ENCODE measurements at places on chromosomes 5 and 9.

GRCh38 chr5:32326216-32326772 is 13.6 kb upstream of the MTMR12 start:
- DNase-seq, result no peak

- no peak for DNase-seq
These were observed 1.6 kb upstream of the DNAJC21 start for GRCh38 chr5:34927785-34928184.

DNA sequence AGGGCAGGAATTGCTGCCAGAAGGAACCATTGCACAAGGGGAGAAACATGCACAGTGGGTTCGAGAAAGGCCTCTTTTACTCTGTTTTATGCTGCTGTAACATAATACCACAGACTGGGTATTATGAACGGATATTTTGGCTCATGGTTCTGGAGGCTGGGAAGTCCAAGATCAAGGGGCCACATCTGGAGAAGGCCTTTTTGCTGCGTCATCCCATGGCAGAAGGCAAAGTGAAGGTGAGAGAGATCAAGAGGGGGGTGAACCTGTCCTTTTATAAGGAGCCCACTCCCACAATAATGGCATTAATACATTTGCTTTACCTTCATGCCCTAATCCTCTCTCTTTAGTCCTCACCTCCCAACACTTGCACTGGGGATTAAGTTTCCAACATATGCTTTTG is 136.9 kb upstream of the ALDH1B1 start:
- DNase-seq, result no peak

DNA sequence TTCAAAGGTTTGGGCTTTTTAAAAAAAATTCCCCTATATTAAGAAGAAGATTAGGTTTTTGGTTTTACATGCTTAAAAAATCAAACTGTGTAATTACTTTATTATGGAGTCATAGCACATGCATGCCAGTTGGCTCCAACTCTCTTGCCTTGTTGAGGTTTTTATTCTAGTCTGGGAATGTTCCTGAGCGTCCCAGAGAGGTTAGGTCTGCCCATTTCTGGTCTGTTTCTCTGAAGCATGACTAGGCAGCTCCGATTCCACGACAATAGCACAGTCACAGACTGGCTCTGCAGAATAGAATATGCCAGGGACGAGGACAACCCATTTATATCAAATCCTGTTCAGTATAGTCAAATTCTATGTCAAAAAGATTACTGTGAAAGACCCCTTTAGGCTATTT is 217.0 kb downstream of the PCSK5 start:
- DNase-seq, result no peak

DNA sequence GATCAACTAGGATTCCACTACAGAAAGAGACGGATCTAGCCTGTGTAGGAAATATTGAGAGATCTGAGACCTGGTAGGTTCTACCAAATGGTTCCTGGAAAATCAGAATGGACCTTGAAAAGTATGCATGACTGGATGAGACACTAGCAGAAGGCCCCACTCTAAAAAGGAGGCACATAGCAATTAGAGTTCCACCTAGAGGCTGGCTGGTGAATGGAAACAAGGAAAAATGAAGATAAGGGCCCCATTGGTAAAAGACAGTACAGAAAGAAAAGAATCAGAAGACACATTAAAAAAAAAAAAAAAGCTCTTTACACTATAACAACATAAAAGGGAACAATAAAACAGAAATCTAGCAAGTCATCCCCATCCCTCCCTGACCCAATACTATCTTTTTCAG is 518.5 kb downstream of the NR2F1-AS1 start:
- DNase-seq, result no peak

DNA sequence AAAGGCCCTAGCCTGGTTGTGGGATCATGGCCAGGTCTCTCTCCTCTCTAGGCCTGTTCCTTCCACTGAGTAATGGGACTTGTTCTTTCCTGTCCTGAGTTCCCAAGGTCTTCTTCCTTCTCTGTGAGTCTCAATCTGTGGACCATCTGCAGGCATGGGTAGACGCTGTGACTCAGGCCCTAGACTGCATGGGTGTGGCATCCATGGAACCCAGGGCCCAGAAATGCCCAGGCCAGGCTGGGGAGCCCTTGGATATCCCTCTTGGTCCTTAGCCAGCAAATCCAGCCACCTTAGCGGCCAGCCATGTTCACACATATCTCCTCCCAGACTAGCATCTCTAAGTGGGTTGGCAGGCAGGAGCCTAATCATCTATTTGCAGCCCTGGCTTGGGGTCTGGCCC is 2.3 kb upstream of the ACSL6 start:
- no peak for DNase-seq

- DNase-seq, result no peak
These were observed 51.7 kb downstream of the SHB start for GRCh38 chr9:38017149-38017884.

DNA sequence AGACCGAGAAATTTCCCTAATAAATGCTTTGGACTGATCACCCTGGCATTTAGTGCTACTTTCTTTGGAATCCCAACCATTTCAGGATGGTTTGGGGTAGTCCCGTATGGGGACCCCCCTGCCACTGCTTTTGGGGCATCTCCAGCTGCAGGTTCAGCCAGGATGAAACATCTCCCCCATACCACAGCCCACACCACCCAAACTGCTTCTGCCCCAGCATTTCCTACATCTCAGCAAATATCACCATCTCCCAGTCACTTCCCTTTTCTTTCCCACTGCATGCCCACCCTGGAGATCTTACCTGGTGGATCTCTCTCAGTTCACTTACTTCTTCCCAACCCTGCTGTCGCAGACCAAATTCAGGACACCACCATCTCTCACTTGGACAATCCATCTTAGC is 4.8 kb upstream of the P4HA2 start:
- DNase-seq, result no peak

DNA sequence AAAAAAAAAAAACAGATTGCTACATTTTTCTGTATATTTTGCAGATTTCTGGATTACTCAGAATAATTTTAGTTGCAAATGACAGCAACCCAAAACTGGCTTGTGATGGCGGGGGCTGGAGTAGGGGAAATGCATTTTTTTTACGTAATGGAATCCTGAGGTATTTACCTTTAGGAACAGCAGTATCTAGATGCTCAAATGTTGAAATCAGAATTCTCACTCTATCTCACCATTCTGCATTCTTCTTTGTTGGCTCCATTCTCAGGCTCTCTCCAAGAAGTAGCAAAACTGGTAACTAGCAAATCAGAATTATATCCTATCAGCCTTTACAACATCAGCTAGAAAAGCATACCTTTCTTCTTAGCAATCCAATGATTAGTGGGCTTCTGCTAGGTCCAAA is 554.3 kb downstream of the PRELID2 start:
- DNase-seq, result no peak

- no peak for DNase-seq
These were observed 33.2 kb downstream of the SLC36A1 start for GRCh38 chr5:151480384-151481293.

DNA sequence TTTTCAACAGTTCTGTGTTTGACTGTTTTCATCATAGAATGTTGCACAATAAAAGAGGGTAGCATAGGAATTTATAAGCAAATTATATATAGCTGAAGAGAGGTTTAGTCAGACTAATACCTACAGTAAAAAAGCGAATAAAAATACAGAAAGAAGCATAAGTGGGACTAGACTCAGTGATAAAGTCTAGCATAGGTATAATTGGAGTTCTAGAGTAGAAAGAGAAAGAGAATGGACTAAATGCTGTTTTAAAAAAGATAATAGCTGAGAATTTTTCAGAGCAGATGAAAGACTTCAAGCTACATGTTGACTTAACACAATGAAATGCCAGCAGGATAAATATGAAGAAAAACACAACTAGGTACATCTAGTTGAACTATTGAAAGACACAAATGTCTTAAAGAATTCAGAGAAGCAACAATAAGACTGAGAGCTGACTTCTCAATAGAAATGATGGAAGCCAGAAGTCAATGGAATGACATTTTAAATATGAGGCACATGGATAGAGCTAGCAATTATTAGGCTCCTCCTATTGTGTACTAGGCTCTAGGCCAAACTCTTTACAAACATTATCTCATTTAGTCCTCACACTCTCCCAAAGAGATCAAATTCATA is 573.9 kb downstream of the ZNF608 start:
- DNase-seq, result no peak

- no peak for DNase-seq
These were observed 14.6 kb downstream of the CLPTM1L start for GRCh38 chr5:1330146-1330846.

DNA sequence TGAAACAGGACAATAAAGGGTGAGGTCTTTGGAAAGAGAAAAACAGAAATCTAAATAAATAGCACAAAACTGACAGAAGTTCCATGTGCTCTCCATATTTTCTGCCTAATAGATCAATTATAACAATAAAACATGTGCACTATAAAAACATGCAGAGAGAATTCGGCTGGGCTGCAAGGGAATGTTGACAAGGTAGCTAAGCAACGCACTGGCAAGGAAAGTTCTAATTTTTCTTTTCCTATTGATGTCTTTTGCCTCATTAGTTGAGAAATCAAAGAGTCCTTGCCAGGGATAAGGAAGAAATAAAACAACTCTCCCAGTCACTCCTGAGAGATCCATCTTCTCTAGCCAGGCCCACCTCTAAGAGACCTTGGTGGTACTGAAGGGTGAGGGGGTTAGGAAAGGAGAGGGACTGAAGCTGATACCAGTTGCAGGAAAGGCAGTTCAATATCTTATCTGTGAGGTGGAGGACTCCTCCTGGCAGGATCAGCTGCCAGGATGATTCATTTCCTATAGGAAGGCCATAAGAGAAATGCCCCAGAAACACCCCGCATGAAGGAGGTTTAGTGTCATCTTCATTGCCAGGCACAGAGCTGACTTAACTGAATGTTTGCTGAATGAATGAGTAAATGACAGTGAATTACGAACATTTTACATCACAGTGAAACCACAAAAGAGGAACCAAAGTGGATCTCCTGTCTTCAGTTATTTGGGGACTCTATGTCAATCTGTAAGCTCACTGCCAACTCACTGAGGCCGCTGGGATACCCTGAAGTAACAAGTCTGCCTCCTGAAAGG is 63.7 kb upstream of the IFNK start:
- no peak for DNase-seq

GRCh38 chr5:173686950-173687349 is 70.5 kb upstream of the BOD1 start:
- DNase-seq, result no peak

- no peak for DNase-seq
These were observed 137.5 kb downstream of the KCTD16 start for GRCh38 chr5:144308174-144308573.

GRCh38 chr5:63398346-63398745 is 563.9 kb downstream of the HTR1A start:
- no peak for DNase-seq

Data from CD4-positive, alpha-beta T cell treated with Interleukin-6 at 100 ng/mL for 8 hours (primary cell).